ENCODE measurements at places on chromosomes 6 and 20. TPM values are rescaled to one million over a fixed set of nuclear protein-coding genes. Genes with fewer than 3 reads are reported as not detected.

Gene PPIL1
- total RNA-seq = 11.4 TPM

Gene VIP
- total RNA-seq = not detected

Gene EBF4
- 0.09 TPM for total RNA-seq

Gene RBM24
- total RNA-seq = 1.9 TPM

Gene DDX27
- total RNA-seq = 42.8 TPM

Gene DNAH8
- 0.08 TPM for total RNA-seq

Gene PSORS1C2
- total RNA-seq = not detected

Gene TEAD3
- 4.6 TPM for total RNA-seq

Gene TMC2
- not detected for total RNA-seq

Gene TNF
- total RNA-seq = not detected

Measured in fibroblast of the aortic adventitia (primary cell).